NCI-H187 treated with DMSO at 0.1 percent for 48 hours (cell line): ENCODE measurements at places on chromosomes 3 and 15.

- DNase-seq, result no peak
Observed at GRCh38 chr3:64151342-64151871, 73.9 kb downstream of the PRICKLE2 start.

DNA sequence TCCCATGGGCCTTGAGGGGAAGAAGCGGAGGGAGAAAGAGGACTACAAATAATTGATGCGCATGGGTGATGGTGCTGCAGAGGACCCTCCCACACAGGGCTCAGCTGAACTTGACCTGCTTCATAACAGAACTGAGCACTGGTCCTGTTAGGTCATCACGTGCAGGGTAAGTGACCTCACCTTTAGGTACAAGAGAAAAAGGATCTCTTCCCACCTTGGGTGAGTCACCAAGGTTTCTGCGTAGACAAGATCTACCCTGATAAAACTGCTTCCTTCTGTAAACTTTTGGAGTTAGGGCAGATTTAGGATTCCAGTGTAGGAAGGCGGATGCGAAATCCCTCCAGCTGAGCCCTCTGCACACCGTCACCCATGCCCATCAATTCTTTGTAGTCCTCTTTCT is 67.1 kb downstream of the FEM1B start:
- no peak for DNase-seq

GRCh38 chr3:101292027-101292426 is 28.3 kb downstream of the IMPG2 start:
- DNase-seq, result no peak

DNA sequence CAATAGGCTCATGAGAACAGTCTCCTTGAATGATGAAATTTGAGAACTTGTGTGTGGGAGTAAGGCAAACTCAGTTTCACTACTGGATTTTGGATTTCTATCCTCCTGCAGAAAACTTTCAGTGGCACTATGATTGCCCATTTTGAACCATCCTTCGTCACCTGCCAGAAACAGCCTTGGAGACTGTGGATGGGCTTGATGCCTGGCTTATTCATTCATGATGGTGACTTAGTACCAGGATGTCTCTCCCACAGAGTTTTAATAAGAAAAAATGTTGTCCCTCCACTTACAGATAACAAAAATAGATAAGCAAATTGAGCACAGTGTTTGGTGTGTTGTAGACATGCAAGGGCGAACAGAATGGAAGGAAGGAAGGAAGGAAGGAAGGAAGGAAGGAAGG is 53.5 kb upstream of the CPNE4 start:
- DNase-seq, result no peak

DNA sequence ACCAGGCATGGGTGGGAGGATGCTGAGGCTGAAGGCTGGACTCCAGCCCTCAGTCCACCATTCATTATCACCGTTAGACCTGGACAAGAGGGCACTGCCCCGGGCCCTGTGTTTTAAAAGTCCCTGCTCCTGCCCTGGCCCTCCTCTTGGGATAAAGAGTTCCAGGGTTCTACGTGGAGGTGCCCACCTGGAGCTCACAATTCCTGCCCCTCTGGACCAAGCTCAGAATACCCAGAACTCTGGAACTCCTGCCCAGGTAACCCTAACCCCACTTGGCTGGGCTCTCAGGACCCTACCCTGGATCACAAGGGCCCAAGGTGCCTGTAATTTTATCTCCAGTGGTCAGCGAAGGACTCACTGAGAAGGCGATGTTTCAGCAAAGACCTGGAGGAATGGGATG is 1.2 kb downstream of the CALML4 start:
- no peak for DNase-seq

DNA sequence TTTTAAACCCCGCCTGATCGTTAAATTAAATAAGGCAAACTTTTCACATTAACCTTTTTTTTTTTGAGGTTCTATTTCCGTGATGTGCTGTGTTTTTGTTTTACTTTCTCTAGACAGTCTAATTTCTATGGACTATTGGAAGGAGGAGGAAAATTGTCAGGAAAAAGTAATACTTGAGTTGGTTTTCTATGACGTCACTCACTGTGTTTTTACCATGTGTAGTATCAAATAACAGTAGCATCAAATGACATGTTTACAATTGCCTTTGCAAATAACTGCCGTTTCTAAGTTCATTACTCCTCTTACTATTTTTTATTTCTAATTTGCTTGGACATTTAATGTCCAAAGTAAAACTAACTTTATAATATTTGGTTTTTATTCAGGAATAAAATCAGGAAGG is 32.3 kb downstream of the MYO1E start:
- no peak for DNase-seq

DNA sequence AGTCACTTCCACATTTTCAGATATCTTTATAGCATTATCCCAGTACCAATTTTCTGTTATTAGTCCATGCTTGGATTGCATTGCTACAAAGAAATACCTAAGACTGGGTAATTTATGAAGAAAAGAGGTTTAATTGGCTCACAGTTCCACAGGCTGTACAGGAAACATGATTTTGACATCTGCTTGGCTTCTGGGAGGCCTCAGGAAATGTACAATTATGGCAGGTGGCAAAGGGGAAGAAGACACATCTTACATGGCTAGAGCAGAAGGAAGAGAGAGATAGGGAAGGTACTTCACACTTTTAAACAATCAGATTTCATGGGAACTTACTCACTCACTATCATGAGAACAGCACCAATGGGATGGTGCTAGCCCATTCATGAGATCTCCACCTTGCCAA is 172.3 kb upstream of the GPR149 start:
- no peak for DNase-seq

DNA sequence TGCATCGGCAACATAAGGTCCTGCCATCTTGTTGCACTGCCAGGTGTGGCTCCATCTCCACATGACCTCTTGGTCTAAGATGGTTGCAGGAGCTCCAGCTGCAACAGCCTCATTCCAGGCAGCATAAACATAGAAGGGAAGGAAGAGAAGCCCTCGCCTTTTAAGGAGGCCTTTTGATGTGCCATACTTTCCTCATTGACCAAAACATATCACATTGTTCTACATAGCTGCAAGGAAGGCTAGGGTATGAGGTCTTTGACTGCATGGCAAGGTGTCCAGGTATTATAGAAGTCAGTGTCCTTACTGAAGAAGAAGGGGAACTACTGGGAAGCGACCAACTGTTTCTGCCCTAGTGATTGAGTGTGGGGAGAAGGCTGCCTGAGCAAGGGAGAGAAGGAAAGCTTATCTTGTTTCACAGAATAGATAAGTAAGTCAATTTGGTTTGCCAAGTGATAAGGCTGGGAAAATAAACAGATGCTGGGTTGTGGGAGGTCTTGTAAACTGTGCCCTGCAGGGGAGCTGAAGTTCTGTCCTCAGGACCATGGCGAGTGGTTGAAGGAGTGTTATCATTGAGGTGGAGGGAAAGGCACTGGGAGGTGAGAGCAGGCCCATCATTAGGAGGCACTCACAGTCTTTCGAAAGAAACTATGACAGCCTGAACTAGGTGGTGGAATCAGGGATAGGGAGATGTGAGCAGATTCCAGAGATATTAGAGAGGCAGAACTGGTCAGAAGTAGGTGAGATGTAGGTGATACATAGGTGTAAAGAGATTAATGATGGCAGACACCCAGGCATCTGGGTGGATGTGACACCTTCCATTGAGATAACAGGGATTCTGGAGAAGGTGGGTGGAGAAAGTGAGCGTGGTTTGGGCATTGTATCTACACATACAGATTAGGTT is 93.8 kb upstream of the IGF1R start:
- DNase-seq, result no peak

- no peak for DNase-seq
Observed at GRCh38 chr15:100714034-100714748, 111.8 kb downstream of the ASB7 start.

DNA sequence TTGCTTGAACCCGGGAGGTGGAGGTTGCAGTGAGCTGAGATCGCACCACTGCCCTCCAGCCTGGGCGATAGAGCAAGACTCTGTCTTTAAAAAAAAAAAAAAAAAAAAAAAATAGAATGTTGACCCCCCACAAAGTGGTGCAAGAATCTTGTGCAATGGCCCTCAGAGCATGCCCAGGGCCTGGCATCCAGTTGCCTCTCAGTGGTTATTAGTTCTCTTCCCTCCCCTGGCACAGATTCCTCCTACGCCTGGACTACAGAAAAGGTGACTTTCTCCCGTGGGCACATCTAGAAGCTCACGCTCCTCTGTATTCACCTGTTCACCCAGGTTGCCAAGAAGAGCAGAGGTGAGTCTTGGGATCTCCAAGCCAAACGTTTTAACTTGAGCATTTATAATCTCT is 36.7 kb downstream of the ACSBG1 start:
- DNase-seq, result no peak

GRCh38 chr3:141546081-141546480 is 59.3 kb downstream of the RASA2 start:
- DNase-seq, result no peak

DNA sequence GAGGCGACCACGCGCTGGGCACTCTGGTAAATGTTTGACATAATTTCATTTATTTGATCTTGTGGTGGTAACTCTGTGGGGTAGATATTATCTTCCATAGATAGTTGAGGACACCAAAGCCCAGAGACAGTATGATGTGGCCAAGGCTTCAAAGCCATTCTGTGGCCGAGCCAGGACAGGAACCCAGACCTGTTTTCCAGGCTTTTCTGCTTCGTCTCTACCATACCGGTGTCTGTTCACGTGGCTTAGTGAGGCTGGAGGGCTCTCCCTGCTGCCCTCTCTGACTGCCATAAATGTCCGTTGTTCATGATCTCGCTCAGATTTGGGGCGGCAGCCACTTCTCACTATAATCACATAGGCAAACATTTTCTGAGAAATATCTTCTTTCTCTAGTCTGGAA is 134.7 kb downstream of the PEX5L start:
- no peak for DNase-seq

GRCh38 chr15:65512189-65512588 is 5.3 kb downstream of the DPP8 start:
- no peak for DNase-seq

- no peak for DNase-seq
Observed at GRCh38 chr3:128845119-128845777, 34.2 kb upstream of the ACAD9 start.

DNA sequence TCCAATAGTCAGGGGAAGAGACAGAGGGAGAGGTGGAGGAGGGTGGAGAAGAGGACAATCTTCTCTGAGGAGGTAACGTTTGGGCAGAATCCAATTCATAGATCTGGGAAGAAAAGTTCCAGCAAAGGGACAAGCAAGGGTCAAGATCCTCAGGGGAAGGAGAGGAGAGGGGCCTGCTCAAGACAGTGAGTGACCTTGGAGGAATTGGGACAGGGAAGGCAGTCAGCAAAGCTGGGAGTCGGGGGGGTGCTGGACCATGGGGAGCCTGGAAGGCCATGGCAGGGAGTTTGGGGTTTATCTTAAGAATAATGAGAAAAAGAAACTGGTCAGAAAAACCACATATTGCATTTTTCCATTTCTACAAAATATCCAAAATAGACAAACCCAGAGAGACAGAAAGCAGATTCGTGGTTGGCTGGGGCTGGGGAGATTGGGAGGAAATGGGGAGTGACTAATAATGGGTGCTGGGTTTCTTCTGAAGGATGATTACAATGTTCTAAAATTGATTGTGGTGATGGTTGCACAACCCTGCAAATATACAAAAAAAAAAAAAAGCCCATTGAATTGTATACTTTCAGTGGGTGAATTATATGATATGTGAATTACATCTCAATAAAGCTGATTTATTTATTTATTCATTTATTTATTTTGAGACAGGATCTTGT is 19.6 kb upstream of the SRP14 start:
- DNase-seq, result no peak

DNA sequence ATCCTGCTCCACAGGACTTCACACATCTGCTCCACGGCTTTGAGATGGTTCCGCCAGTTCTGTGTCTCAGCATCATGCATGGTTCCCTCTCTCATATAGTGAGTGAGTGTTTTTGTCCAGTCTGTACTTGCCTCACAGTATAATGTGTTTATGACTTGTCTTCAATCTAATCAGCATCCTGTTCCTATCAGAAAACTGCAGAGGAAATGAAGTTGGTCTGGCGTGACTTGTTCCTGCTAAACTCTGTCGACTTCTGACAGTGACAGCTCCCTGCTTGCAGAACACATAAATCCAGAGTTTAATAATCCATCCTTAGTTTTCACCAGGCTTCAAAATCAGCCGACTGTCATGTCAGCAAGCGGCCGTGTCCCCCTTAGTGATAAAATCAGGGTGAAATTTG is 222.3 kb downstream of the SLCO3A1 start:
- no peak for DNase-seq
